SW 1271 (cell line): ENCODE measurements at places on chromosomes 2 and 18.

DNA sequence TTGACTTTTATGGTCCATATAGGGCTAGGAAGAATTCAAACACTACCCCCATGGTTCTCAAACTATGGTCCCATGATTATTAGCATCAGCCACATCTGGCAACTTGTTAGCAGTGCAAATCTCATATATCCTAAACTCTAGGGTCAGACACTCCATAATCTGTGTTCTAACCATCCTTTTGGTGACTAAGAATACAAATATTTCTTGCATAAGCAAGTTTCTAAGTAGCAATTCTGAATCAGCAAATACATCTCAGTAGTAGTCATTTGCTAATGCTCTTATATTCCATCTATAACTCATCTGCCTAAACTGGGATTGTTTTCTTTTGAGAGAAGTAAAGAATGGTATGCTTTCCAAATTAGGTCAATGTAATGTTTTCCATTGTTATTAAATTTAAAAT lies 447.3 kb downstream of the TMX3 start:
- no peak for DNase-seq

DNA sequence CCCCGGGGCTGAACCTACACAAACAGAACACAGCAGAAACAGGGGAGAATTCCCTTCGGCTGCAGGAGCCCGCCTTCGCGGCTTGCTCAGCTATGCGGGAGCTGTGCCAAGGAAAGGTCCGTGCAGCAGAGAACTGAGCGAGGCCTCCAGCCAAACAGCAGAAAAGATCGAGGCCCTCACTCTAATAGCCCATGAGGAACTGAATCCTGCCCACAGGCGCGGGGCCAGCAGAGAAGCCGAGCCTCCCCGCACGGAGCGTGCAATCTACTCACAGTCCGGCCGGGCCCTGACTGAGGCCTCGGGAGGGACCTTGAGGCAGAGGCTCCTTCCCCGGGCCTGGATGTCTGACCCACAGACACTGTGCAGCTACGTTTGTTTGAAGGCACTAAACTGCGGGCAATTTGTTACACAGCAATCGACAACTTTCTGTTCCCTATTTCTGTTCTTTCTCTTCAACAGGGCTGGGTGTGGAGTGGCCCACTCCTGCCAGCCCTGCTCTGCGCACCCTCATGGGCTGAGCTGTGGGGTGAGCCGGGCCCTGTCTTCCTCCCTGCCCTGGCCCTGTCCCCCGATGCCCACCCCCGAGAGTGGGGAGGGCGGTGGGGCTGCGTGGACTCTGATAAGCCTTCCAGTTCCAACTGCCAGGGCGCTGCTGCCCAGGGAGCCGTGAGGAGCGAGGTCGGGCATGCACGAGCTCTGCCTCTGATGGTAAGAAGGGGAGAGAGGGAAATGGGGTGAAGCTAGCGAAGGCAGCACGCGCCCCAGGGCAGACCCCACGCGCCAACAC lies 13.7 kb downstream of the HES6 start:
- DNase-seq, result no peak

DNA sequence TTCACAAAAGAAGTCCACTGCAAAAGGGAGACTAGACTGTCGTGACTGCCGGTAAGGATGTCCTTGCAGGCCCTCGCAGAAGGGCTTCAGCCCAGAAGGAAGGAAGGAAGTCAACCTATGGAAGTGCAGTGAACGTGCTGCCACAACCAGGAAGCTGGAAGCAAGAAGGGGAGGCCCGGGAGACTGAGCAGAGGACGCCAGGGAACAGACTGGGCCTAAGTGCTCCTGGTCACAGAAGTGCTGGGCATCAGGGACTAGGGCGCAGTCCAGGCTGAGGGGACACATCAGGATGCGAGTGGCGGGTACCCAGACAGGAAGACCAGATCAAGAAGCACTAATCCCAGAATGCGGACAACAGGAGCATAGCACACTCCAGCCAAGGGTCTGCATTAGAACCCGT lies 78.8 kb downstream of the PIEZO2 start:
- DNase-seq, result no peak

- DNase-seq, result no peak
Measured at GRCh38 chr2:233358335-233358734, 4.0 kb downstream of the DGKD start.

GRCh38 chr2:46299365-46300263 lies 2.4 kb downstream of the EPAS1 start:
- no peak for DNase-seq

DNA sequence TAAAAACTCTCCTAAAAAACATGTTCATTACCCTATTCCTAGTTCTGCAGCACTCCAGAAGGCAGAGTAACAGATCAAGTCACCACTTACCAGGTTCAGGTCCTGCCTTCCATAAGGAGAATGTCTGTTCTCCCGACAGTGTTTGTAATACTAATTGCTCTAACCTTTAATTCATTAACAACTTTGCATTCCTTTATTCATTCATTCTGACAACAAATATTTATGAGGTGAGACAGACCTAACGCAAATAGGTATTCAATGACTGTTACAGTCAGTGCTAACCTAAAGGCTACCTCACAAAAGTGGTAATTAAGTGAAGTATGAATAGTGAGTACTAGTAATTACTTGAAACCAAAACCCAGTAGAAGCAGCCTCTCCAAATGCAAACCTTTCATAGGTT lies 224.0 kb downstream of the AFF3 start:
- DNase-seq, result no peak

DNA sequence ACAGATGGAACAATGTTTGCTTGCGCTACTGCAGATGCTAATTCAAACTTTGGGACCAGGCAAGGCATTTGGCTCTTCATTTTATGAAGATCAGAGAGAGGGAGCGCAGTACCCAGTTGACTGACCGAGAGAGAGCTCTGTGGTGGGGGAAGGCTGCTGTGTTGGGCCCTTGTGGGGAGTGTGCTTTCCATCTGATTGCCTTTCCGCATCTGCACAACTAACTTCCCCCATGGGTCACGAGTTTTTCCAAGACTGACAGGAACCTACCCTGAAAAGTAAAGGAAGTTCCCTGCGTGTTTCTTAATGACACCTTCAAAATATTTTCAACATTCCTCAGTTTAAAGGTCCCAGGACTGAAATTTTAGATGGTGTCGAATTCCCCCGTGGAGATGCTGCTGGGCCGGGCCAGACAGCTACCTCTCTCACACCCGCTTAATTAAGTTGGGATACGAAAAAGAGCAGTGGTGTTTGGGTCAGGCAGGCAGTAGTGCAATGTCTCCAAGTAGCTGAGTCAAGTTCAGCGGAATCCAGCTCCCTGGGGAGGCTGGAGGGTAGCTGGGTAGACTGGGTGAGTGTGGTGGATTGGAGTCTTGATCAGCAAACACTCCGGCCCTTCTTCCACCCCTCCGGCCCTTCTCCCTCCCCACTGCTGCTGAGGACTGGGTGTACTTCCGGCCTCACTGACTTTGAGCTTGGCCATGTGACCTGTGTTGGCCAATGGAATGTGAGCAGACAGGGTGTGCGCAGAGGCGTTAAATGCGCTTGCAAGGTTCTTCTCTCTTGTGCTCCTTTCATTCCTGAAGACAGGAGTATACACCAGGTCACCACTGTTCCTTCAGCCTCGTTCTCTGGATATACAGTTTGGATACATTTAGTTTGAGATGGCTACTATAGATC lies 2.3 kb upstream of the ARHGAP25 start:
- DNase-seq, result no peak

- no peak for DNase-seq
Measured at GRCh38 chr2:219416938-219417337, 1.2 kb upstream of the DES start.
